ENCODE measurements at places on chromosomes 7 and 10. TPM values are rescaled to one million over a fixed set of nuclear protein-coding genes. Genes with fewer than 3 reads are reported as not detected.

Gene VWC2
- polyA plus RNA-seq = 0.15 TPM

Gene LDB3
- 14.4 TPM for polyA plus RNA-seq

Gene ACSM6
- polyA plus RNA-seq = not detected

Gene TMEM139
- polyA plus RNA-seq = 2.3 TPM

Gene SH2D4B
- not detected for polyA plus RNA-seq

Gene FAM24A
- polyA plus RNA-seq = not detected

Gene STX1A
- 68.5 TPM for polyA plus RNA-seq

Gene SAMD9L
- 0.75 TPM for polyA plus RNA-seq

Gene UCN3
- polyA plus RNA-seq = 19.8 TPM

Gene CYP2C19
- polyA plus RNA-seq = not detected

Gene CEP55
- polyA plus RNA-seq = 15.2 TPM

Gene PDCD11
- 18.0 TPM for polyA plus RNA-seq

Gene GHITM
- polyA plus RNA-seq = 112 TPM

Gene ATRNL1
- polyA plus RNA-seq = 3.9 TPM

Gene TUBB8
- 0.29 TPM for polyA plus RNA-seq

Gene DMBT1
- 0.63 TPM for polyA plus RNA-seq

Gene CYP2W1
- not detected for polyA plus RNA-seq

Gene LIPM
- polyA plus RNA-seq = not detected

Data from brain (organoid and tissue), 16 donors.